CD4-positive, alpha-beta T cell (primary cell): ENCODE measurements at places on chromosomes 16 and 17. TPM values are rescaled to one million over a fixed set of nuclear protein-coding genes. Genes with fewer than 3 reads are reported as not detected.

The PLCD3 gene
- total RNA-seq, result 1.8 TPM

The GNGT2 gene
- 2.4 TPM for total RNA-seq

The CRAMP1 gene
- total RNA-seq, result 14.1 TPM

The PRCD gene
- total RNA-seq, result not detected

- DNase-seq, result peak; percentile 51
Measured at GRCh38 chr17:79391376-79392233, 219.2 kb downstream of the RBFOX3 start.

- no peak for DNase-seq
Measured at GRCh38 chr17:82765371-82765770, 13.5 kb downstream of the TBCD start.

GRCh38 chr16:80442779-80443178, 98.0 kb upstream of the DYNLRB2 start:
- DNase-seq, result no peak

DNA sequence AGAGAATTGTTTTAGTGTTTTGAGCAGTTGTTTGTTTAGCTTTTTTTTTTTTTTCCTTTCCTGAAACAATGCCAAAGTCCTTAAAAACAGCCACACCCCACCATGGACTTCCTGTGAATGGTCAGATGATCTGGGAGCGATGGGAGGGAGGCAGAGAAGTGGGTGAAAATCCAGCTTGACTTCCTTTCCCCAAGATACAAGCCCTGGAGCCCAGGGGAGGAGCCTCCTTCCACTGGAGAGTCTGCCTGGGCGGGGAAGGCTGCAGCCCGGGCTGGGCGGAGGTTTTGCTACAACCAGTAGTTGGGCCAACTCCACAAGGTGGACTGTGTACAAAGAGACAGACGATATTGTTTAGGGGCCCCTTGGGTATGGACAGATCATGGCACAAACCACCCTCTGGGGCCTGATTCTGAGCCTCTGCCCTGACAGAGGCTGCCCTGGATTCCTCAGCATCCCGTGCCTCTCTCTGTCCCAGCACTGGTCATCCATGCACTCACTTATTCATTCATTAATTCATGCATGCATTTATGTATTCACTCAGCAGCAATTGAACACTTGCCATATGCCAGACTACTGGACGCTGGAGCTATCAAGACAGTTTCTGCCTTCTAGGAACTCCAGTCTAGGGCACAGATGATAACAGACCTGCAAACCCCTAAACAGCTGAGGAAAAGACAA, 29.8 kb downstream of the WSB1 start:
- no peak for DNase-seq

DNA sequence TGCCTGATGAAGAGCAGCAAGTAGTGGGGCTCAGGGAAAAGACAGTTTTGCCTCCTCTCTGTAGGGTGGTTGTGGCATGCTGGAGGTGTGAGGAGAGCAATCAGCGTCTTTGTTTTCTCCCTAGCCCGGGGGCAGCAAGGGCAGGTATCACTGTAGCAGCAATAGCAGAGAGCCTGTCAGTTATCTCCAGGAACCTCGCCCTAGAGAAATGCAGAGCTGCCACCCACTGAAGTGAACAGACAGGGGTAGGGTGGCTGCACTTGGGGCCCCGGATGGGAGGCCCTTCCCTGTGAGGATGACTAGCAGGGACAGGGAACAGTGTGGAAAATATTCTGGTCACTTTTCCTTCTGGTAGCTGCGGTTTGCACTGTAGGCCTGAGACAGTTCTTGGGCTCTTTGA, 886.5 kb downstream of the CDH8 start:
- DNase-seq, result no peak

DNA sequence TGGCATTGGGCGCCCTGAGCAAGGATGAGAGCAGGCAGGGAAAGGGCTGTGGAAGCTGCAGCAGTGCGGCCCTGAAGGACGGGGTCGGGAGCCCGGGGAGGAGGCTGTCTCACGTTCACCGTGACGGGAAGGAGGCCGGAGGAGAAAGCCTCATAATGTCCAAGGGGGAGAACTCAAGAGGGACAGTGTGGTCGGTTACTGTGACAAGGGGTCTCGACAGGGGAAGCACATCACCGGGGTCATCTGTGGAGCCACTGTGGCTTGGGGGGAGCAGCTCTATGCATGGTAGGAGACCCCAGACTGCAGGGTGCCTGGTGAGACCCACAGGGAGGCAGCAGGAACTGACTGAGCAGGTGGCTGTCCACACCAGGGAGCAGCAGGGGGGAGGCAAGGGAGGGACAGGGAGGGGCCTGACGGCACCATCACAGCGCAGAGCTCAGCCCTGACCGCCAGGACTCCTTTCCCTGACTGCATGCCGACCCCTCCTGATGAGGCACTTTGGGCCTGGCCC, 154.6 kb upstream of the CHMP6 start:
- no peak for DNase-seq

- no peak for DNase-seq
Measured at GRCh38 chr17:6101706-6102105, 31.5 kb downstream of the WSCD1 start.

- no peak for DNase-seq
Measured at GRCh38 chr16:88276591-88276990, 106.2 kb upstream of the ZNF469 start.

GRCh38 chr17:28227316-28228108, 91.5 kb upstream of the TMEM97 start:
- DNase-seq, result no peak

DNA sequence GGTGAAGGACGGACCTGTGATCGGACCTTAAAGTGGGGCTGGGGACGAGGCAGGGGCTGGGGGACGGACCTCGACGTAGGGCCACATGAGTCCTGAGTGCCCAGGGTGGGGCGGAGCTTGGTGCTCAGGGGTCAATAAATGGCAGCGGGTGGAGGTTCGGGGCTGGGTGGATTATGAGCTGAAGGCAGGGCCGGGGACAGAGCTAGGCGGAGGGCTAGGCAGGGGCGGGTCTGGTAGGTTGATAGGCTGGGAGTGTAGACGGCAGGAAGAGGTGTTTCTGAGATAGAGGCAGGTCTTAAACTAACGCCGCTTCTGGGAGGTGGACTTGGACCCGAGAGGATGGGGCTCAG, 733 bp downstream of the CHRNB1 start:
- peak; percentile 53 for DNase-seq

DNA sequence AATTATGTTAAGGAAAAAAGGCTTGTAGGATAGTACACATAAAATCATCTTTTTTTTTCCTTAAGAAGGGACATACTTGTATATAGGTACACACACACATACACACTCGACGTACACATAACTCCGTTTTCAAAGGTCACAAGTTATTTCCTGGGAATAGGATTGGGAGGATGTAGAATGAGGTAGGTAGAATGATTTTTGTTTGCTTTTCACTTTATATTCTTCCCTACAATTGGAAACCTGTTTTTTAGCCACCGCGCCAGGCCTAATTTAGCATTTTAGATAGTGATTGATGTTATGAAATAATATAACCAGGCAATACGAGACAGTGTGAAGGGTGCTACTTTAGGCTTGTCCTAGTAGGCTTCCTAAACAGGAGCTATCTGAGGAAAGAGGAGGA, 1.8 kb upstream of the HAPSTR1 start:
- DNase-seq, result no peak

- no peak for DNase-seq
Measured at GRCh38 chr16:54936979-54937670, 6.5 kb downstream of the IRX5 start.
